Globus pallidus (tissue), 1 donor: ENCODE measurements at places on chromosomes 3 and 15.

DNA sequence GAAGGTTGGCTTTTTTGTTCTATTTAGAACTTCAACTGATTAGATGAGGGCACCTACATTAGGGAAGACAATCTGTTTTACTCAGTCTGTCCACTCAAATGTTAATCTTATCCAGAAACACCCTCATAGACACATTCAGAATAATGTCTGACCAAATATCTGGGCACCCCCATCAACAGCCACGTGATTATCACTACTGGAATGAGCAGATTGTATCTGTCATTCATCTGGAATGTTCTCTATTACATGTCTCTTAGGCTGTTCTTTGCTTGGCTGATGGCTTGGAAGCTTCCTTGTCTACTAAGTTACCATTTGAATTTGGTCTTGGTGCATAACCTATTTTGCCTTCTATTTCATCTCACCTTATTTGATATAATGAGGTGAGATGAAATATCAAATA lies 15.7 kb upstream of the LRRC58 start:
- DNase-seq: no peak

DNA sequence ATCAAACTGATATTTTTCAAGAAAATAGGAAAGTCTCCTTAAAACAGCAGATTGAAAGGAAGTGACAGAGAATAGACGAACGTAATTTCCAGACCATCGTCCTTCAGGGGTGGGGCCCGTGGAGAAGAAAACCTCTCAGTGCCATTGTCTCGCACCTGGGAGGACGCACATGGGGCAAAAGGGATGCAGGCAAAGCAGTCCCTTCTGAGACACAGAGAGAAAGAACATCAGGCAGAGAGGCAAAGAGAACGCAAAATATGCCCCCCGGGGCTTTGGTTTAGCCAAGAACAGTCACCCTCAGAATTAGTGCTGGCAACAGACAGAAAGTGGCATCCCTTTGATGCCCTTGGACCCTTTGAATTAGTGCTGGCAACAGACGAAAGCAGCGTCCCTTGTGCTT lies 37.0 kb downstream of the MUC20 start:
- no peak for DNase-seq

DNA sequence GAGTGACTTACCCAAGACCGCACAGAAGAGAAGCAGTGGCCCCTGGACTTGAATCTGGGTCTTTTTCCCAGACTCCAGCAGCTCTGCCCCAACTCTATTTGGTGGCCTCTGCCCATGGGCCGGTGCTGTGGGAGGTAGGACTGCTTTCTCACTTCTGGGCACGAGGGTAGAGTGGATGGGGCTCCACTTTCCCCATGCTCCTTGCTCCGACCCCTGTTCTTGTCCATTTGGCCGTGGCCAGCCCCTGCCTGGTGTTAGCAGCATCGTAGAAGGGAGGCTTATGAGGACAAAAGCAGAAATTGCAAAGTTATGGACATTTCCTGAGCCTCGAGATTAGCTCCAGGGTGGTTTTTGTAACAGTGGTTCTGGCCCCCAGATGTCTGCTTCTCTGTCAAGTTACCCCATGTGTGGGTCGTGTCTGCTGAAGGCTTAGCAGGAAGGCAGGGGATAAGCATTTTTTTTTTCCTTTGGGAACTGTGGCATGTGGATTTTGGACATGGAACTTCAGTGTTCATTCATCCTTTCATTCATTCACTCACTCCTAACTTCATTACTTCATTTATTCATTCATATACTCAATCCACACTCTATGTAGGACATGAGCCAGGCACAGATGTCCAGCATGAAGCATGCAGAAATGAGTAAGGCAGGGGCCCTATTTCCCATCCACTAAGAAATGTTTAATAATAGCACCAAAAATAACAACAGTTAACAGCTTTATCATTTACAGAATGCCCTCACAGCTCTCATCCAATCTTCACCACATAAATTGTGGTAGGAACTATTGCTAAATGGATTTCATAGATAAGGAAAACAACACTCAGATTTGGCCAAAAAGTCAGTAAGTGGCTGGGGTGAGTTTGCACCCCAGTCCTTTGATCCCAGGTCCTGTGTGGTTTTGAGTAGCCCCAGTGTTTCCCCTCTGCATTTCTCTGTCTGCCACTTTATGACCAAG lies 180.5 kb downstream of the OPA1 start:
- DNase-seq: no peak

- DNase-seq: peak; percentile 85
Measured at GRCh38 chr15:35751413-35752133, 205.6 kb upstream of the DPH6 start.

DNA sequence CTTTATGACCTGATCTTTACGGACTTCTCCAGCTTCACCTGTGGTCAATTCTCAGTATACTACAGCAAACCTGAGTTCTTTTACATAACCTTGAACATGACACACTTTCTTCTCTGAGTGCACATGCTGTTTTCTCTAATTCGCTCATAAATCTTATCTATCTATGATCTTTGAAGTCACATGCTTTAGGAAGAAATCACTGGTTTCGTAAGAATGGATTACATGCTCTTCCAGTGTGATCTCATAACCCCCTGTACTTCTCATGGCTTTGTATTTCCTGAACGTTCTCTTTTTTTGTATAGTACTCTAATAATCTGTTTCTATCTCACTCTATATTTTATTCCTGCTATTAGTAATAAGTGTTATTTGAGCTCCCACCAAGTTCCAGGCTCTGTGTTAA lies 1165.2 kb downstream of the TBL1XR1 start:
- no peak for DNase-seq

- peak; percentile 85 for DNase-seq
Measured at GRCh38 chr3:25044762-25045710, 383.0 kb upstream of the RARB start.

GRCh38 chr3:189269365-189269764 lies 97.6 kb downstream of the TPRG1 start:
- DNase-seq: no peak

DNA sequence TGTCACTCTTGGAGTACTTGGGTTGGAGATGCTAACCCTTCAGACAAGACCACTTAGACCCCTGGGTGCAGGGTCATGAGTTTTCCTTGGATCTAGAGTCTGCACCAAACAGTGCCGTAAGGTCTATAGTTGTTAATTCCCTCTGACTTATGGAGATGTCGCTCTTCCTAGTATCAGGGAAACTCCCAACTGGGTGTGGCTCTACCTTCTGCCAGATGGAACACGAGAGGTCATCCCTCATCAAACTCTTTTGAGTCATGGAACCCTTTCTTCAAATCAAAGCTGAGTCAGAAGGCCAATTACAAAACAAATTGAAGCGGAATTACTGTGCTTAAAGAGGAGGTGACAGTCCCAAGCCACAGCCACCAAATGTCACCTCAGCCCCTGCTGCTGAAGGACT lies 514.9 kb upstream of the PROK2 start:
- no peak for DNase-seq

DNA sequence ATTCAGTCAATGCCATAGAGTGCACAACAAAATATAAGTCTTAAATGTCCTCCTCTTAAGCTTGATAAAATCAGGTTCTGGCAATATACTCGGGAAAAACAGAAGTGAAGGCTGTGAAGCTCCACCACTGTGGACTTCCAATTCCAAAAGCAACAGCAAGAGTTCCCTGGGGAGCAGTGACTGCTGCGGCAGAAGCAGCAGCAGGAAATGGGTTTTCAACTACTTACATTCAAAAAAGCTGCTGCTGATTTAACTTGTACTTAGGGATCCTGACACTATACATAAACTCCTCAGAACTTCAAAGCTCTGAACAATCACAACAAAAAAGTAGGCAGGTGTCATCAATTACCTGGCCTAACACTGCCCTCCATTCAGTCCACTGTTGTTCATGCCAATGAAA lies 4.7 kb downstream of the CEP152 start:
- no peak for DNase-seq
